Progenitor cell of endocrine pancreas (in vitro differentiated cells): ENCODE measurements at places on chromosomes 5 and 9.

GRCh38 chr5:69491027-69491426 lies 1.6 kb upstream of the OCLN start:
- DNase-seq = no peak

- no peak for DNase-seq
Observed at GRCh38 chr5:1190837-1191239, 10.6 kb upstream of the SLC6A19 start.

GRCh38 chr5:57176350-57176857 lies 2.5 kb downstream of the GPBP1 start:
- no peak for DNase-seq

DNA sequence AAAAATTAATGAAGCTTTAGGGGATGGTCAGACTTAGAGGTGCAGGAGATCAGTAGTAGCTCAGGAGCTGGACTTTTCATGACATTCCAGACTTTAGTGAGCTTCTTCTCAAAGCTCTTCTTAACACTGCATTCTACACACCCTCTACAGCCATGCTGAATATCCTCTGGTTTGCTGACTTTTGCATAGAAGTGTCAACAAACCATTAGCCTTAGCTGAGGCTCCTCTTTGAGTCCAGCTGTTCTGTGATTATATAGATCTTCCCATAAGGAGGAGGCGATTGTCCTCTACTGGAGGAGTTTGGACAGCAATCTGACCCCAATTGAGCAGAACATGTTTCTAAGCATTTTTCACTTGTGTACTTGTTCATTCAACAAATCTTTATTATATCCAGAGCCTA lies 75.0 kb upstream of the RUSC2 start:
- DNase-seq = no peak

DNA sequence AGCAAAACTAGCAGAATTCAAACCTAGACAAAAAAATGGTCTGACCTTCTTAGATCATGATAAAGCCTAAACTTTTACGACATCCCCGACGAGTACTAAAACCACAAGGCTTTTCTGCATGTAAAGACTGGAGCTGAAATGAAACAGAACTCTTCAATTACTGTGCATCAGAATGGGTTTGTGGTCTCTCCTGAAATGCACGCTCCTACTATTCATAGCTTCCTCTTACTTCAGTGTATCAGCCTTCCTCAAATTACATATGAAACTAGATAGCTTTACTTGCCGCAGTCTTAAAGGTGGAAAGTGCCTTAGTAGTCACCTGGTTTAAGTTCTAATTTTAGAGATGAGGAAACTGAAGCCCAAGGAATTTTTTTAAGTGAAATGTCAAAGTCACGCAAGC lies 24.6 kb upstream of the MED10 start:
- DNase-seq = no peak

GRCh38 chr5:52502460-52502999 lies 285.2 kb upstream of the ITGA1 start:
- no peak for DNase-seq

GRCh38 chr9:93678199-93679019 lies 102.0 kb downstream of the PHF2 start:
- DNase-seq = no peak

DNA sequence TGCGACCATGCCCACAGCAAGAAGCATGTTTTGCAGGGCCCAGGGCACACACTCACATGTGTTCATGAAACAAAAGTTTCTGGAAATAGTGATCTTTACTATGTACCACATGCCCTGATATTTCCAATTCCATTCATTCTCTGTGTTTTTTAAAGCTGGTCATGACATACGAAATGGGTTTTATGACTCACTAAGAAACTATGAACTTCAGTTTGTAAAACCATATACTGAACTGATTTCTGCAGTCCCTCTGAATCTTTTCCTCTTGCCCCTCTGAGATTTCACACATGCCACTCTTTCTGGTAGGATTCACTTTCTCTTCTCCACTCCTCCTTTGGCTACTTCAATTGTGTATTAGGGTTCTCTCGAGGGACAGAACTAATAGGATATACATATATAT lies 416.1 kb upstream of the TRPC7 start:
- DNase-seq = no peak

GRCh38 chr9:86868616-86869015 lies 78.7 kb downstream of the GAS1 start:
- no peak for DNase-seq

- no peak for DNase-seq
Observed at GRCh38 chr5:96649681-96650540, 12.3 kb upstream of the CAST start.

GRCh38 chr5:81842795-81843398 lies 92.0 kb upstream of the SSBP2 start:
- DNase-seq = no peak

DNA sequence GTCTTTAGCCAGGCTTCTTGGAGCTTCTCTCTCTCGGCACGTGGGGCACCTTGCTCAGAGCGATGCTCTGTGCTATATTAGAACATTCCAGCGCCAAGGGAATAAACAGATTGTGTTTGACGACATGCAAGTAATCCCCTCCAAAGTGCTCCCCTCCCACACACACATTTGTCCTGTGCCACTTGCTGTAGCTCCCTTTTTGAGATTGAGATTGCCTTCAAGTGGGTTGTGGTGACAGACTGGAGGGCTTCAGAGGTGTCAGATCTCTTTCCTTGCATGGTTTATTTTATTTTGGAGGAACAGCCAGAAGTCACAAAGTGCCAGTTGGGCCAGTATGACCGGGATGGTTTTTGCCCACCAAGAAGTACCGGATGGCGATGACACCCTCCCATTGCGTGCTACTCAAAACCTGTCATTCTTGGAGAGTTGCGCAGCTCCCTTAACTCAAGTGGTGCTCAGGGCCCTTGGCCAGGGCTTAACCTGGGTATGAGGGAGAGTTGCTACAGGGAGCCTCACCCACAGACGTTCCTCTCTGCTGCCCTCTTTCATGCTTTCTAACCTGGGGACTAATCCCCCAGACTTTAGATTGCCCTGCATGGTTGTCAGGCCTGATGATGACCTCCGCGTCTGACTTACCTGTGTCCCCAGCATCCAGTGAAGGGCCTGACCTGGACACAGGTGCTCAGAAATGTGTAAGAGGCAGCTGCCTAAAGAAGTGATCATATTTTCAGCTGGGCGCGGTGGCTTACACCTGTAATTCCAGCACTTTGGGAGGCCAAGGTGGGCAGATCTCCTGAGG lies 18.8 kb upstream of the RPL26L1 start:
- DNase-seq = no peak

GRCh38 chr9:93893194-93893593 lies 62.0 kb downstream of the BARX1 start:
- no peak for DNase-seq
